ENCODE measurements at places on chromosomes 13 and 19.

- no peak for DNase-seq
Measured at GRCh38 chr19:23802290-23802689, 43.6 kb upstream of the ZNF681 start.

- DNase-seq, result no peak
Measured at GRCh38 chr13:20446900-20447299, 78.8 kb downstream of the CRYL1 start.

DNA sequence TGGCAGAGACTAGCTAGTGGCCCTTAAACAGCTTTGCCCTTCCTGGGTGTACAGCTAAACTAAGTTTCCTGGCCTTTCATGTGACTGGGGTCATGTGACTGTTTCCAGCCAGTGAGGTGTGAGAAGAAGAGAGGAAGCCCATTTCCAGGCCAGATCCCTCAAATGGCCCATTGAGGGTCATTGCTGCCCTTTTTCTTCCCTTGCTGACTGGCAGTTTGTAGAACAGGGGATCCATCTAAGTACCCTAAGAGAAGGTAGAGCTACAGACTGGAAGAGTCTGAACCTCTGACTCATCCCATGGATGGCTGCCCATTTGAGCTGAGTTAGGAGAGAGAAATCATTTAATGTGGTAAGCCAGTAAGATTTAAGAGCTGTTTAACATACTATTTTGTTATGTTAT, 2.8 kb downstream of the SWSAP1 start:
- no peak for DNase-seq

- no peak for DNase-seq
Measured at GRCh38 chr13:79030513-79030912, 371.6 kb upstream of the OBI1 start.

GRCh38 chr13:93926425-93926824, 553.1 kb downstream of the DCT start:
- DNase-seq, result no peak

GRCh38 chr19:54247106-54247930, 4.7 kb upstream of the LILRA6 start:
- no peak for DNase-seq

GRCh38 chr13:79932556-79932955, 408.4 kb downstream of the SPRY2 start:
- no peak for DNase-seq

DNA sequence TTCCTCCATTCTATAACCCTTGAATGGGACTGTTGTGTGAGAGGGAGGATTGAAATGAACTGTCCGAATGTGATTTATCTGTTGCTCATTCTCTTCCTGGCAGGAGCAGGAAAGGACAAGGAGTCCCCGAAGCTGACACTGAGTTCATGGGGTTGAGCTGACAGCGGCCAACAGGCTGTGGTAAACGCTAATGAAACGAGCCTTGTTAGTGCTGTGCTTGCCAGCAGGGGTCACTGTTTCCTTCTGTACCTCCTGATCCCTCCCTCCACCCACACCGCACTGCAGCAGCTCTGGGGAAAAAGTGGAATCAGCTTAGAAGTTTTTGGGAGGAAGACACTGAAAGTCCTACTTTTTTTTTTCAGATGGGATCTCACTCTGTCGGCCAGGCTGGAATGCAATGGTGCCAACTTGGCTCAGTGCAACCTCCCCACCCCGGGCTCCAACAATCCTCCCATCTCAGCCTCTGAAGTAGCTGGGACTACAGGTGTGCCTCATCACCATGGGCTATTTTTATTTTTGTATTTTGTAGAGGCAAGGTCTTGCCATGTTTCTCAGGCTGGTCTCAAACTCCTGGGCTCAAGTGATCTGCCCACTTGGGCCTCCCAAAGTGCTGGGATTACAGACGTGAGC, 6.7 kb upstream of the ZNF761 start:
- peak; percentile 29 for DNase-seq

- no peak for DNase-seq
Measured at GRCh38 chr13:79190932-79191331, 215.1 kb downstream of the RBM26 start.

DNA sequence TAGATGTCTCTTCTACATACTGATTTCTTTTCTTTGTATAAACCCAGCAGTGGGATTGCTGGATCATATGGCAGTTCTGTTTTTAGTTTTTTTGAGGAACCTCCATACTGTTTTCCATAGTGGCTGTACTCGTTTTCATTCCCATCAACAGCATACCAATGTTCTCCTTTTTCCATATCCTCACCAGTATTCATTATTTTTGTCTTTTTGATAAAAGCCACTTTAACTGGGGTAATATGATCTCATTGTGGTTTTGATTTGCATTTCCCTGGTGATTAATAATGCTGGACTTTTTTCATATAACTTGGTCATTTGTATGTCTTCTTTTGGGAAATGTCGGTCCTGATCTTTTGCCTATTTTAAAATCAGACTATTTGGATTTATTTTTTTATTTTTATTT, 108.5 kb downstream of the PAN3 start:
- DNase-seq, result no peak

DNA sequence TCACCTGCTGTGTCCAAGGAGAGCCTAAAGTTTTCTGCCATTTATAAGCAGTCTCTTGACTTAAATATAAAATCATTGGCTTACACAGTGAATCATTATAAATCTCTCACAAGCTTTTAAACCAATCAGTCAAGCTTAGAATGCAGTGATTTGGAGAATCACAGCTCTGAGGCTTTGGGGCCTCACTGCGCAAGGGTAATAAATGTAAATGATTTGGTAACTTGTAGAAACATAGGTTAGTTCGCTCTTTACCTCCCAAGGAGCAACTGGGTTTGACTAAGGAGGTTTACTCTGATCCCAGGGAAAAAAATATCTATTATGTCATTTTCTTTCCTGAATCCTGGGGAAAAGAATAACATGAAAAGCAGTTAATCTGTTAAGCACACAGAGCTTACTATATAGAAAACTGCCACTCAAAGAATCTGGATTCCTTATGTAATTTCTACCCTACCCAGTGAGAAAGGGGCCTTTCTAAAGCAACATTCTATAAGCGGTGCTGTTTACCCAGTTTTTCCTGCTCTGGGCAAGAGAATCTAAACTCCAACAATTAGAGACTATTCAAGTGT, 128.2 kb downstream of the MZT1 start:
- no peak for DNase-seq

DNA sequence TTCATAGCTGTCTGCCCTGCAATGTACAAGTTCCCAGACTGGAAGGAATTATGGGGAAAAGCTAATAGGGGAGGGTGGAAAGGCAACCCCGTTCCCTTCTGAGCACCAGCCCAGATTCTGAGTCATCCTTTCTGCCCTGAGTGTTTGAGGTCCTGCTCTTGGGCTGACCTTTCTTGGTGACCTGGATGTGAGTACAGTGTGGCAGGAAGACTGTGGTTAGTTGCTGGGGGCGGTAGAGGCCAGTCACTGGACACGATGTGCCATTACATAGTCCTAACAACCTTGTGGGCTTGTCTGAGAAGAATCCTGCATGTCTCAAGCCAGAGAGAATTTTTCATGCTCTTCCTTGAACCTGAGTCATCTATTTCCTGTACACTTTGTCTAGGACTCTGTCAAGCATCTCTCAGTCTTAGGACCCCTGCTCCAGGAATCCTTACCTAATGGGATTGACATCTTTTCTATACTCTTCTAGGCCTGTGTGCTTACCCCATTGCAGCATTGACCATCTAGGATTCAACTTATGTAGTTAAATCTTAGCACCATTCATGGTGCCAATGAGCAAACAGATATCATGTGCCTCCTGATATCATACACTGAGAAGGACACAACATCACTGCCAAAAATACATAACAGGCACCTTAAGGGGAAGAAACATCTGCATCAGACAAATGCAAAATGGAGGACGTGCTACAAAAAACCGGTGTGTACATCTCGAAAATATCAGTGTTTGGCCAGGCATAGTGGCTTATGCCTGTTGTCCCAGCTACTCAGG, 8.1 kb upstream of the ANGPTL4 start:
- DNase-seq, result no peak

GRCh38 chr19:38319421-38320258, at the start of gene KCNK6:
TSS of gene KCNK6 (plus strand) at chr19:38319845. CDS start at chr19:38319951, 106 bp downstream.
- peak; percentile 51 for DNase-seq

DNA sequence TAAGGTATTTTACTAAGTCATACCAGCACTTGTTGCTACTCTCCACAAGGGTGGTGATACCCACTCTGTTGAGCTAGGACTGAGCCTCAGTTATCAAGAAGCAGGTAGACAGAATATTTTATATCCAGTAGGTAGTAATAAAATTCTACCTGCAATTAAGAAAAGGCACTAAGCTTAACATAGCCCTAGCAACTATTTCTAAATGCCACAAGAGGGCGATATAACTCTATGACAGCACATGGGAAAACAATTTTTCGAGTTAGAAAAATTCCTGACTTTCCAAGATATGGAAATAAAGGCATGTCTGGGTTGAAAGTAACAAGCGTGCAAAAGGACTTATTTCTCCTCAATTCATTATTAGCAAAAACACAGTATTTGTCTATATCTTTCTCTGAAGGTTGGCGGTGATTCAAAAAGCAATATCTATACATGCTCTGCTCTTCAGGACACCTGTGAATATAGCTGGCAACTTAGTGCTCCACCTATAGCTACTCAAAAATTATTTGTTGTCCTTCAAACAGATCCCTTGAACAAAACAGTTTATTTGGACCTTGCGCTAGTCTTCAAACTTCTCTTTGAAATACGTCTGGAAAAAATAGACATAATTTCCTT, 14.7 kb downstream of the CCDC169 start:
- no peak for DNase-seq

DNA sequence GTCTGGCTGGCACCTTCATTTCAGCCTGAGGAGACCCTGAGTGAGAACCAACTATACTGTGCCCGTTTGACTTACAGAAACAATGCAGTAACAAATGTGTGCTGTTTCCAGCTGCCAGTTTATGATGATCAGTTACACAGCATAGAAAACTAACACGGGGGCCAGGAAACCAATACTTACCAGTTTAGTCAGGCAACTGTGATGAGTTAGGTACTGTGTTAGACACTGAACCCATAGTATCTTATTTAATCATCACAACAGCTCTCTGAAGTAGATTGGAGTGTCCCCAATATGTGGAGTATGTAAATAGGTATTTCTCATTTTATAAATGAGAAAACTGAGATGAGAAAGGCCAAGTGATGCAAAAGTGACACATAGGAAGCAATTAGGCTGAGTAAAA, 620.9 kb upstream of the KLF12 start:
- no peak for DNase-seq

GRCh38 chr19:9054765-9055164, 32.1 kb upstream of the OR1M1 start:
- DNase-seq, result no peak

- no peak for DNase-seq
Measured at GRCh38 chr13:28318496-28318895, 176.4 kb downstream of the FLT1 start.

- DNase-seq, result no peak
Measured at GRCh38 chr13:78993792-78994191, 334.8 kb upstream of the OBI1 start.

DNA sequence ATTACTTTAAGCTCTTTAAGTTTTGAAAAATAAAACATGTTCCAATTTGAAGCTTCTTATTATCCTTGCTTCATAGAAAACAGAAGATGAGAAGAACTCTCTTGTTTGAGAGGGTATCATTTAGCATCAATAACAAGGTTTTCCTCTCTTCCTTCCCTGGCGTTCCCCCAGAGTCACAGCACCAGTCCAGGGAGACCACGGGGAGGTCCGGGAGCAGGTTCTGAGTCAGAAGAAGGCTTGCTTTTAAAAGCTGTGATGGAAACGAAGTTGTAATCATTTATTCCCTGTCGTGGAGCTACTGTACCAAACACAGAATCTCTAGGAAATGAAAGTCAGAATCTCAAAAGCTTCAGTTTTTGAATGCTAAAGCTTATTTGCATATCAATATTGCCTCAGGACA, 174.0 kb upstream of the LSM14A start:
- no peak for DNase-seq

DNA sequence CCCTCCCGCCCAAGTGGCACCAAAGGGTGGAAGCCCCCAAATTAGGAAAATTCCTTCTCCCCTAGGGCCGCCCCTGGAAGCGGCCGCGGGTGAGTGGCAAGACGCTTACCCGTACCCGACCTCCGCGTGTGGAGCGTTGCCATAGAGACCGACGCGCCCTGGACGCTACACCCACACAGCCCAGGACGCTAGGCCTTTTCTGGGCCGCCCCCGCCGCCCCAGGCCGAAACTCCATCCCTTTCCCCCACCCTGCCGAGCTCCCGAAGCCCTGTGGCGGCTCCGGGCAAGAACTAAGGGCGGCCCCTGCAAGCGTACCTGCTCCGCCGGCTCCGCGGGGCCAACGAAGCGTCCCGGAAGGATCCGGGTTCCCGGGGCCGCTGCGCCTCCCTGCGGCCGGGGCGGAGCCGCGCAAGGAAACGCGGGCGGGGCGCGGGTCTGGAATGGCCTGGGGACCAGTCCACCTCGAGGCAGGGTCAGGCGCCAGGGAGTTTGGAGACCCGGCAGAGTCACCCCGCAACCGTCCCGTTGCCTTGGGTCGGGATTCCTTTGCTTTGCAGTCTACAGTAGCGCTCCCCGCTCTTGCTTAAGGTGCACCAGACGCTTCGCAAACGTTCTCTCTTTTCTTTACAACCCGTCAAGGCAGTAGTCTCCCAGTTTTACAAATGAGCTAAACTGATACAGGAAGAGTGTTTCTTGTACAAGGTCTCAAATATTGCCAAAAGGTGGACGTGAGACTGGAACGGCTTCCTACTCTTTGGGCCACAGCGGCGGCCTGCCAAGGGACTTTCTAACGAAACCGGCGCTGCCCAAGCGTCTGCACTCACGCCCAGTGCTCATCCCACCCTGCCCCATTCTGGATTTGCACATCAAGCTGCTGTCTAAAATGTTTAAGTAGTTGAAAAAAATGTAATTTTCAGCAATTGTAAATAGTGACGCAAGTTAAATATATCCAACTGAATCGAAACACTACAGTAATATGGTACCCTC, at the start of gene NEK5:
TSS of gene NEK5 (minus strand) at position 360 of the 987 bp plus-strand sequence. CDS start 1,591 bp downstream, outside the sequence.
- DNase-seq, result peak; percentile 42

DNA sequence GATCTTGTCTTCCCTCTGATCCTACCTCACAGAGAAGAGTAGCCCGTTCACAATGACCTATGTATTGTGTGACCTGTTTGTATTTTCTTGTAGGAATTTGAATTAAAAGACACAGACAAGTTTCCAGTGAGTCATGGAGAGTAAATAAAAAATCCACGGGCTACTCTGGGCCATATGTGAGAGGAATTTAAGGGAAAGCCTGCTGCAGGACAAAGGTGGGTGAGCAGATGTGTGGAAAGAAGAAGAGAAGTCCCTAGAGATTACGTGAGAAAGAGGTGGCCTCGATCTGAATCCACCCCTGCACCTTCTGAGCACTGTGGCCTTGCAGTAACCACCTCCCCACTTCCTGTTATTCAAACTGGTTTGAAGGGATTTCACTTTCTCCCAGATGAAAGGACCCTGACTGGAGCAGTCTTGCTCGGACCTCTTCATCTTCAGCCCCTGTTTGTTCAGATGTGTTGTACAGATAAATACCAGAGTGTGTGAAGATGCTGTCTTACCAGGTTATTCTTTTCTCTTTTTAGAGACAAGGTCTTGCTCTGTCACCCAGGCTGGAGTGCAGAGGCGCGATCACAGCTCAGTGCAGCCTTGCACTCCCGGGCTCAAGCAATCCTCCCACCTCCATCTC, 205.4 kb downstream of the PDS5B start:
- peak; percentile 6 for DNase-seq
